Central memory CD8-positive, alpha-beta T cell (primary cell): ENCODE measurements at places on chromosomes 4 and X.

- DNase-seq, result no peak
Measured at GRCh38 chrX:35841872-35842271, 43.7 kb downstream of the MAGEB16 start.

GRCh38 chr4:161183729-161184128 is 980.1 kb downstream of the FSTL5 start:
- no peak for DNase-seq

DNA sequence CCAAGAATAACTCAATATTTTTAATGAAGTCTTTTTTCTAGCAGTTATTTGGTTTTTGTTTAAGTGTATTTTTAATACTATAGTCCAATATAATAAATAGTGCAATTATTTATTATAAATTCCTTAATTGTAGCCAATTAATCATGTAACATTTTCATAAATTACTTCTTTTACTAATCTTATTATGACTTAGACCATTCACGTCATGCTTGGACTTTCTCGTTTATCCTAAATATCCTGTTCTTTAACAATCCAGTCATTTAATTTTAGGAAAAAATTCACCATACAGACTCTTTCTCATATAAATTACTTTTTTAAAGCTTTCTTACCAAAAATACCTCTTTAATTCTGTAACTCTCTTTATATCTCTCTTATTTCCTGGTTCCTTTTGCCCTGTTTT is 350.1 kb downstream of the AR start:
- DNase-seq, result no peak

GRCh38 chr4:17058916-17059741 is 160.7 kb upstream of the LDB2 start:
- DNase-seq, result no peak

GRCh38 chrX:130714135-130714534 is 188.9 kb downstream of the ENOX2 start:
- DNase-seq, result no peak

DNA sequence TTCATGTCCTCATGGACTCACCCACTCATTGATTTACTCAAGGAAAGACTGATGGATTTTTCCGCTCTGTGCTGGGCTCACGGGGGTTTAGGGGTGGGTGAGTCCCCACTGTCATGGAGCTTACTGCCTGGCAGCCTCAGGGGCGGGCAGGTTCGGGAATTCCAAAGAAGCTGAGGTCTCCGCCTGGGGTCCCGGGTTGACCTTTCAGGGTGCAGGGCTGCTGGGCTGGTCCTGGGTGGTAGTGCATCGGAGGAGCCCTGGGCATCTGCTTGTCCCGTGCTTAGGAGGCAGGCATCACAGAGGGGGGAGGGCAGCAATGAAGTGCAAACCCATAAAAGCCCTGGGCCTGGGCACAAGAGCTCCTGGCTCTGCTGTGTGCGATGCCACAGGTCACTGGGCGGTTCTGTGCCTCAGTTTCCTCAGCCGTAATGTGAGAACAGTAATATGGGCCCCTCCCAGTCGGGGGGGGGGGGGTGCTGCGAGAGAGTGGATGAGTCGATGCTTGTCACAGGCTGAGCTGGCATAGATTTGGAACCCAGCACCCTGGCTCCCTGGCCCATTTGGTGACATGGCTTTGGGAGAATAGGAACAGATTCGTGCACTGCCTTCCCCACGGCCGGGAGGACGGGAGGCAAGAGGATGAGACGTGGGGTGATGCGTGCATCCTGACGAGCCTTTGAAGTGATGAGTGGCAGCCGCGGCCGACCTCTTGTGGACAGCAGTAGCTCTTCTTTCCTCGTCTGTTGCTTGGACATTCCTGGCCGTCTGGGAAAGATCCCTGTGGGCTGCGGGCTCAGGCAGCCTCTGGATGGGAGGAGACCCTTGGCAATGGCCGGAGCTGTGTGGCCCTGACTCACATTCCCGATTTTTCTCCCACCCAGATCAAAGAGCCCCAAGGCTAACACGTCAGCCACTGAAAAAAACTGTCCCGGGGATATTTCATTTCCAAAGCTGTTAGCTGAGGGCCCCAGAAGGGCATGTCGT is 42.0 kb downstream of the PSAPL1 start:
- no peak for DNase-seq

DNA sequence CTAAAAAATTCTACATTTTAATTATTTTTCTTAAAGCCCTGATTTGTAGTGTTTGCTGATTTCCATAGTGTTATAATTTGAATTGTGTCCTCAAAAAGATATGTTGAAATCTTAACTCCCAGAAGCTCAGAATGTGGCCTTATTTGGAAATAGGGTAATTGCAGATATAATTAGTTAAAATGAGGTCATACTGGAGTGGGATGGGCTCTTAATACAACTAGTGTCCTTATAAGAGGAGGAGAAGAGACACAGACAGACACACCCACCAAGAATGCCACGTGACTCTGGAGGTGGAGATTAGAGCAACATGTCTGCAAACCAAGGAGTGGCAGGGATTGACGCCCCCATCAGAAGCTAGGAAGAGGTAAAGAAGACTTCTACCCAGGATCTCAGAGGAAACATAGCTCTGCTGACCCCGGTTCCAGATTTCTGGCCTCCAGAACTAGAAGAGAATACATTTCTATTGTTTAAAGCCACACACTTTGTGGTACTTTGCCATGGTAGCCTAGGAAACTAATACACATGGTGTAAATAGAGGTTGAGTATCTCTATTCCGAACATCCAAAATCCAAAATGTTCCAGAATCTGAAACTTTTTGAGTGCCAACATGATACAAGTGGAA is 70.5 kb upstream of the IRF2 start:
- DNase-seq, result no peak

- DNase-seq, result no peak
Measured at GRCh38 chr4:102799816-102800215, 27.5 kb downstream of the UBE2D3 start.

GRCh38 chrX:151402719-151403390 is 5.8 kb downstream of the VMA21 start:
- DNase-seq, result no peak

DNA sequence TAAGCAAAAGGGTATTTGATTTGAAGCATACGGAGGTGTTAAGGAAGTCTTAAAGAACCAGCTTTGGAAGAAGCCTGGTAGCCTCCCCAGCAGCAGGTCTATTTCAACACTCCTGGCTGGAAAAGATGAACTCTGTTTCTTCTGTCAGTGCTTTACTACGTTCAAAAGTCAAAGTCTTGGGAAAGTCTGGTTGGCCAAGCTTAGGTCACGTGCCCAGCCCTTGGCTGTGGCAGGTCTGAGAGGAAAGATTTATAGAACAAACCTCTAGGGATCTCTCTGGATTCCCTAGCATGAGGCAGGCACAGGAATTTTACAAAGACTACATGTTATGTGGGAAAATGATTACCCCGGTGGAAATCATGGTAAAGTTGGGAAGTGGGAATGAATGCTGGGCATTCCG is 8.6 kb upstream of the ARHGAP10 start:
- DNase-seq, result no peak

- DNase-seq, result no peak
Measured at GRCh38 chr4:26701786-26702227, 117.9 kb downstream of the TBC1D19 start.
